Caco-2 (cell line): ENCODE measurements at places on chromosomes 16 and 17. TPM values are rescaled to one million over a fixed set of nuclear protein-coding genes. Genes with fewer than 3 reads are reported as not detected.

SLC46A1 gene
- 114 and 128 TPM in 2 replicates for total RNA-seq

LPO gene
- total RNA-seq: 0.23 and 0.54 TPM in 2 replicates

SHBG gene
- 0.93 and 1.2 TPM in 2 replicates for total RNA-seq

CDH3 gene
- total RNA-seq: 114 and 144 TPM in 2 replicates

C1QL1 gene
- 2.5 and 5.2 TPM in 2 replicates for total RNA-seq

CA7 gene
- 0.35 and 0.68 TPM in 2 replicates for total RNA-seq

EVPLL gene
- total RNA-seq: not detected in 2 replicates

CALB2 gene
- total RNA-seq: 0.65 TPM in 1 of 2 replicates, not detected in the other

ZNF594 gene
- total RNA-seq: 6.2 and 7.5 TPM in 2 replicates

ANKRD40CL gene
- 11.2 and 11.4 TPM in 2 replicates for total RNA-seq

HBA2 gene
- 2.1 TPM in 1 of 2 replicates, not detected in the other for total RNA-seq

NME2 gene
- total RNA-seq: 734 and 821 TPM in 2 replicates

HSD17B1 gene
- 2.3 and 4.0 TPM in 2 replicates for total RNA-seq

NT5M gene
- total RNA-seq: 0.86 and 1.3 TPM in 2 replicates

CIBAR2 gene
- total RNA-seq: not detected in 2 replicates

CNTNAP4 gene
- total RNA-seq: not detected in 2 replicates

PRSS8 gene
- 237 and 271 TPM in 2 replicates for total RNA-seq

CCL15 gene
- total RNA-seq: 0.30 and 0.52 TPM in 2 replicates

CHRNB1 gene
- 1.7 and 2.6 TPM in 2 replicates for total RNA-seq

FGF11 gene
- total RNA-seq: 0.91 and 1.3 TPM in 2 replicates

NDRG4 gene
- total RNA-seq: 6.7 and 10.7 TPM in 2 replicates

DRC7 gene
- total RNA-seq: 1.1 and 1.2 TPM in 2 replicates

KRTAP9-2 gene
- not detected in 2 replicates for total RNA-seq

GPR142 gene
- total RNA-seq: not detected in 2 replicates

PERCC1 gene
- total RNA-seq: 2.0 and 2.1 TPM in 2 replicates

CD300LB gene
- not detected in 2 replicates for total RNA-seq

TENT4B gene
- 28.6 and 29.3 TPM in 2 replicates for total RNA-seq

CCL3 gene
- total RNA-seq: not detected in 2 replicates

MT1M gene
- total RNA-seq: not detected in 2 replicates

MT2A gene
- total RNA-seq: 4.3 and 10.5 TPM in 2 replicates

SOST gene
- total RNA-seq: not detected in 2 replicates

CACNG4 gene
- total RNA-seq: 10.1 and 12.8 TPM in 2 replicates

BCL6B gene
- total RNA-seq: not detected in 2 replicates

MYH10 gene
- 64.3 and 74.0 TPM in 2 replicates for total RNA-seq

CRISPLD2 gene
- total RNA-seq: 4.0 and 4.2 TPM in 2 replicates
